ENCODE measurements at places on chromosomes 1 and 21. TPM values are rescaled to one million over a fixed set of nuclear protein-coding genes. Genes with fewer than 3 reads are reported as not detected.
A peak's percentile ranks its signal among the peaks of the same experiment; 100 is the strongest.

DNA sequence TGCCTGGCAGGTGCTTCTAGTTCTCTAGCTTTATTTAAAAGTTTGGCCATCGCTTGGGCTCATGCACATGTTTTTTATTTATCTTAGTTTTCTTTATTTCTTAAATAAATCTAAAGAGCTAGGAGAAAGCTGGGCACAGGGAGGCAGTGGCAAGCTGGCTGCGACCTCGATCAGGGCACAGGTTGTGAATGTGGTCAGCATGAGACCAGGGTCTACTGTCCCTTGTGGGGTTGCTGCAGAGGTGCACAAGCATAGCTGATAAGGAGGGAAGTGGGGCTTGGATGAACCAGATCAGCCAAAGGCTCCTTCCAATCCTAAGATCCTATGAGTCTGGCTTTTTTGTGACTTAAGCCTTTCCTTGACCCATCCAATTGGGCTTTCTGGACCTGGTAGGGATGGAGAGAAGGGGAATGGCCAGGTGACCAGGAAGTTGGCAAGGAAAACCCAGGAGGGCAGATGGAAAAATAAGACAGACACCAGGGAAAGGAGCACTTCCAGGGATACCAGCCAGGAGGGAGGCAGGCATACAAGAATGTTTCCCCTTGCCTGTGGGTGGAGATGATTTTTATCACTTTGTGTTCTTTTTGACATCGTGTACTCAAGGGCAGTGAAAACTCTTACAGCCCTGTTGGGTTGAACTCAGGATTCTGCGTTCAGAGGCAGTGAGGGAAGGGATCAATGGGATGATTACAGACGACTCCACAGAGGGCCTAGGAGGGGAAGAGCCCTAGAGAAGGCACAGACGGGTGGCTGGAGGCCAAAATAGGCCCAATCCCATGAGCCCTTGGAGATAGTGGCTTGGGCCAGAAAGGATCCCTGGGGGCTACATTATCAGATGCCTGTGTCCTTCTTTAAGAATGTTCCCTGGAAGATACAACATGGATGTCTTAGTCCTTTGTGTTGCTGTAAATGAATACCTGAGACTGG, 8.5 kb downstream of the CYP4B1 start:
- H3K36me3 ChIP-seq: no peaks in the 10 kb centered on the region
- DNase-seq: no peak
- no peak overlapping the region for H3K27ac ChIP-seq
- no peaks in the 10 kb centered on the region for H3K4me1 ChIP-seq

SPATA17 gene
- total RNA-seq: not detected

DNA sequence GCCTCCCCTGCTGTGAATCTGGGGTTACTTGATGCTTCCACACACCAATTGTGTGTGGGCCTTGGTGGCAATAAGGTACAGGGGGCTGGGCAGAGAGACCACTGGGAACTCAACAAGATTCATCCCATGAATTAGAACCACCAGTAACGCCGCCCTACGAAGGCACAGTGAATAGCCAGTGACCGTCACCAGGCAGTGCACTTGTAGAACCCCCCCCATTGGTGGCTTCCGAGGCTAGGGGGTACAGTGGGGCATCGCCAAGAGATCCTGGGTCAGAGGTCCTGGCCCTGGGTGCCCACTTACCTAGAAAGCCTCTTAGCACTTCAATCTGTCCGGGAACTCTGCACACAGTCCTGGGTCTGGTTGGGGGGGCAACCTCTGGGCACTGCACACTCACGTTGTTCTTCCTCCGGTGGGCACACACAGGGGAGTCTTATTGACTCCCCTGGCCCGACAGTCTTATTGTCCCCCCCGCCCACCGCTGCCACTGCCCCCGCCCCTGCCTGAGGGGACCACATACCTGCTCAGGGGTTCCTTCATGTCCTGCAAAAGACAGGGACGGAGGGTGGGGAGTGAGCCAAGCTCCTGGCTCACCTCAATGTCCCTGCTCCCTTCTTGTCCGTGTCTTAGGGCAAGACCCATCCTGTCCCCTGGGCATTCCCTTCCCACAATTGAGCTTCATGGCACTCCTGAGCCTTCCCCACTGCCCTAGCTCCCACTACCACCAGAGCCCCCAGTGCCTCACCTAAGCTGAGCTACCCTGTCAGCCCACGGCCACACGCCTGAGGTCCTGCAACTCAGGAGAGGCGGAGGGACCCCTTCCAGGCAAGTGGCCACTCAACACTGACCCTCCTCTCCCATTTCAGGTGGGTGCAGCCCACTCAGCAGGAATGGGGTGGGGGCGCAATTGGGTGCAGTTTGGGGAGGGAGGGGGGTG, 2.5 kb upstream of the TRIM11 start:
- H3K4me1 ChIP-seq: peaks cover 24% of the 10 kb centered on the region
- H3K27ac ChIP-seq: no peak overlapping the region
- no peaks in the 10 kb centered on the region for H3K27me3 ChIP-seq
- H3K36me3 ChIP-seq: peaks cover 16% of the 10 kb centered on the region
- DNase-seq: no peak

FCMR gene
- total RNA-seq: 24.5 TPM

DNA sequence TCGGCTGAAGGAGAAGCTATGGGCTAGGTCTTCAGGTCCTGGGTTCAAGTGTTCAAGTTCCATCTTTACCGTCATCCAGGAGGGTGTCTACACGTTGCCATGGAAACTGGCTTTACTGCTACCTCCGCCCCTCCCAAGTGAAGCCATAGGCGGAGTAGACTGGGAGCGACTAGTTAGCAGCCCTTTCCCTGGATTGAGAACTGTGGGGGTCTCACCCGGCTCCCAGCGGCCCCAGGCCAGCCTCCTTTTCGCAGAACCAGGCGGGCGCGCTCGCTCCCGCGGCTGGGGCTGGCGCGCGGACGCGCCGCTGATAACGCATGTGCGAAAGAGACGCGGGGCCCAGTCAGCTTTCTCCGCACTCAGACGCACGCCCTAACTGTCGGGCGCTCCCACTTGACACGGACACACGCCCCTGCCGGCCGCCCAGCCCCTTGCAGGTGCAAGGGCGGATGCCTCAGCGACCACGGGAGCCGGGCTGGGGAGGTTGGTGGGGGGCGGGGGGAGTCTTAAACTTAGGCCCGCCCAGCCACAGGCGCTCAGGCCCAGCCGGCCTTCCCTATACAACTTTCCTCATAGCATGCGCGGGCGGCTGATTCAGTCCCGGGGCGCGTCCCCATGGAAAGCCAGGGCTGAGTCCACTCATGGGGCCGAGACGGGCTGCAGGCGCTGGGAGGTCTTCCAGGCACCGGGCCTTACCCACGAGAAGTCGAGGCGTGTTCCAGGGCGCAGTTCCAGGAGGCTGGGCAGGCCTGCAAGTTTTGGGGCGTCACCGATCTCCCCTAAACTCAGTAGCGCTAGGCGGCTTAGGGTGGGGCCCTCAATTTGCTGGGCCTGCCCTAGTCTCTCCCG, 7.4 kb downstream of the EFNA4 start:
- peaks cover 7% of the 10 kb centered on the region for H3K36me3 ChIP-seq
- peak overlapping the region; percentile 29 for H3K4me3 ChIP-seq
- DNase-seq: peak; percentile 66
- peaks cover 2% of the 10 kb centered on the region for H3K27me3 ChIP-seq

DNA sequence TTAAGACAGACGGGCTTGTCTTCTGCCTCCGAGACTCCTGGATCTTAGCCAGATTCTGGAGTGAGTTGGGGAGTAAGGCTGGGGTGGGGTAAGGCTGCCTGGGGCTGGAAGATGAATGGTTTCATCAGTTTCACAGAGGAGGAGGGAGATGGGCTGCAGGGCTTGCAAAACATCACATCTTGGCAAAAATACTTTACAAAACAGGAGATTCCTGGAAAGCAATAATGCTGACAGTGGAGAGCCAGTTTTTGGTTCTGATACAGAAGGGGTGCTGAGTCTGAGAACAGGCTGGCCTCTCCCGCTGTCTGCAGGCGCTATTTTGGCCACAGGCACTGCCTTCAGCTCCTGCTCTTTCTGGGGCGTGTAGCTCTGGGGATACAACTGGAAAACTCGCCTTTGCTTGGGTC, 83.4 kb upstream of the KCNE2 start:
- H3K4me3 ChIP-seq: no peak overlapping the region
- peaks cover 8% of the 10 kb centered on the region for H3K4me1 ChIP-seq
- H3K27ac ChIP-seq: no peak overlapping the region
- peaks cover 9% of the 10 kb centered on the region for H3K27me3 ChIP-seq
- DNase-seq: no peak
- peaks cover 4% of the 10 kb centered on the region for H3K36me3 ChIP-seq

GPR25 gene
- not detected for total RNA-seq

- no peak for DNase-seq
- H3K27ac ChIP-seq: no peak overlapping the region
- H3K27me3 ChIP-seq: peaks cover 23% of the 10 kb centered on the region
These were observed 18.1 kb upstream of the ENAH start for GRCh38 chr1:225670806-225671733.

DNA sequence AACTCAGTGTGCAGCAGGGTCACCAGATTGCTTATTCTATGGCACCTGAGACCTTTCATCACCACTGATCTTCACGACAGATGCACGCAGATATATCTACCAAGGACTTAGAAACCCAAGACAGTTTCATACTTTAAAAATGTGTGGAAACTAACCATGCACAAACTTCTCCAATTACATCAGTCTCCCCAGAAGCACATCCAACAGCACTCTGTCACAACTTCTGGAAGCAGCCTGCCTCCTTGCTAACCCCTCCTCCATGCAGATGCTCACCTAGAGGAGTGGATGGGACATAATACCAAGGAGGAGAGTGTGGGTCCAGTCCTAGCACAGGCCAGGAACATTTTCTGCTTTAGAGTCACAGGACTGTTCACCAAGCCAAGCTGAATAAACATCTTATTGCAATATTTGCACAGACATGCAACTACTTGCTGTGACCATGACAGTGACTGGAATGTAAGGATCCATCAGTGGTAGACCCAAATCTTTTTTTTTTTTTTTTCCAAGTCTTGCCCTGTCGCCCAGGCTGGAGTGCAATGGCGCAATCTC, 69.4 kb downstream of the HIVEP3 start:
- H3K36me3 ChIP-seq: peaks cover 7% of the 10 kb centered on the region
- peaks cover 47% of the 10 kb centered on the region for H3K4me1 ChIP-seq
- H3K27ac ChIP-seq: no peak overlapping the region
- no peaks in the 10 kb centered on the region for H3K27me3 ChIP-seq
- no peak for DNase-seq

FAM151A gene
- total RNA-seq: not detected

DNA sequence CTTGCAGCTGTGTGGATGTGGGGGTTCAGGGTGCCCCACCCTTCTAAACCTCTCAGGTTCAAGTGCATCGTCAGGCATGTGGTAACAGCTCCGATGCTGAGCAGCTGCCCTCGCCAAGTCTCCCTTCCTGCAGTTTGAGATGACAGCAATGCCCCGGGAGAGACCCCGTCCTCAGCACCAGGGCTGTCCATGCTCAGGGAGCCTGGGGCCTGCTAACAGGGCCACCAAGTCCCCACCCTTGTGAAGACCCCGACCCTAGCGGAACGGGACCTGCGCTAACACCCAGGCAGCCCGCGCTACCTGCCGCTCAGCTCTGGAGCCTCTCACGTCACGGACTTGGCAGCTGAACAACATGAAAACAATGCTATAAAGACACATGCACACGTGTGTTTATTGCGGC, 159.2 kb upstream of the C1orf174 start:
- no peaks in the 10 kb centered on the region for H3K4me1 ChIP-seq
- H3K36me3 ChIP-seq: no peaks in the 10 kb centered on the region
- H3K4me3 ChIP-seq: no peak overlapping the region
- no peaks in the 10 kb centered on the region for H3K27me3 ChIP-seq
- H3K27ac ChIP-seq: no peak overlapping the region
- no peak for DNase-seq

GRCh38 chr1:151284013-151284577, 2.0 kb downstream of the ZNF687 start:
- H3K36me3 ChIP-seq: peaks cover 23% of the 10 kb centered on the region
- peak overlapping the region; percentile 94 for H3K27ac ChIP-seq
- H3K4me3 ChIP-seq: peak overlapping the region; percentile 94
- no peaks in the 10 kb centered on the region for H3K27me3 ChIP-seq

TRAF3IP3 gene
- 384 TPM for total RNA-seq

- H3K27ac ChIP-seq: peak within 1 kb of the TSS; percentile 97
- peak; percentile 94 for DNase-seq
- H3K4me3 ChIP-seq: peak within 1 kb of the TSS; percentile 96
- H3K36me3 ChIP-seq: peaks cover 30% of the 10 kb centered on the region
- peaks cover 49% of the 10 kb centered on the region for H3K4me1 ChIP-seq
These were observed at the start of gene KRTCAP2 for GRCh38 chr1:155172732-155173477. Gene KRTCAP2, minus strand, starts transcription at chr1:155173304. Its CDS starts 80 bp downstream, at chr1:155173224.

GRCh38 chr1:148386617-148387016, 96.5 kb downstream of the PPIAL4G start:
- no peak for DNase-seq
- H3K27ac ChIP-seq: peak overlapping the region; percentile 3

DNA sequence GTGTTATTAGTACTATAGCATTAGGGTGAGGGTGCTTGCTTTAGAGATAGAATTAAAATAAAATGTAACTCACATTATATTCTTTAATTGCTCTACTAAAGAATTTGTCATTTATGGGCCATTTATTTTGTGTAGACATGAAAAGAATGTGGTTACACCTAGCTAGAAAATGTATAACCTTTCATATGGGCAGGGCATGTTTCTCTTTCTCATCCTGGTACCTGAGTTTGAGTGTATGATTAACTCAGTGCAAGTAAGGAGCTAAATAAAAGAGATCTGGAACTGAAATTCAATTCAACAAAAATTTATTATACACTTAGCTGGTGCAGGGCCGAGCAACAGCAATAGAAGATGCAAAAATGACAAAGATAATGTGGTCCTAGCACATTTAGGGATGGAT, 47.4 kb downstream of the MAP3K7CL start:
- no peak overlapping the region for H3K4me3 ChIP-seq
- H3K4me1 ChIP-seq: peaks cover 25% of the 10 kb centered on the region
- no peak overlapping the region for H3K27ac ChIP-seq
- peaks cover 4% of the 10 kb centered on the region for H3K36me3 ChIP-seq
- no peaks in the 10 kb centered on the region for H3K27me3 ChIP-seq

DNA sequence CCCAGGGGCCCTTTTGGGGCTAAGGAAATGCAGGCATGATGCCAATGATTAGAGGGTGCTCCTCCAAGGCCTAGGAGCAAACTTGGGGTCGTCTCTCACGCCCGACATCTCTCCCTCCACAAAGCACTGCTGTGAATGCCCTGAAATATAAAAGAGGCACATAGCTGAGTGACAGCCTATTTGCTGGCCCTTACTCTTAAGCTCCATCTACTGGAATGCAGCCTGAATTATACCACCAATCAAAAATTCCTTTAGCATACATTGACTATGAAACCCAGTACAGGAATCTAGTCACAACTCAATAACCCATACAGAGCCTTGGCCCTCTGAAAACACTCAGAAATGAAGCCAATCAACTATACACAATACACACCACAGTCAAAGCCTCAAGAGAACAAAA, 105.5 kb downstream of the LRIG2 start:
- DNase-seq: no peak
- H3K4me1 ChIP-seq: no peaks in the 10 kb centered on the region
- H3K36me3 ChIP-seq: no peaks in the 10 kb centered on the region
